Spleen (tissue), 13 donors: ENCODE measurements at places on chromosomes 6 and 20.

DNA sequence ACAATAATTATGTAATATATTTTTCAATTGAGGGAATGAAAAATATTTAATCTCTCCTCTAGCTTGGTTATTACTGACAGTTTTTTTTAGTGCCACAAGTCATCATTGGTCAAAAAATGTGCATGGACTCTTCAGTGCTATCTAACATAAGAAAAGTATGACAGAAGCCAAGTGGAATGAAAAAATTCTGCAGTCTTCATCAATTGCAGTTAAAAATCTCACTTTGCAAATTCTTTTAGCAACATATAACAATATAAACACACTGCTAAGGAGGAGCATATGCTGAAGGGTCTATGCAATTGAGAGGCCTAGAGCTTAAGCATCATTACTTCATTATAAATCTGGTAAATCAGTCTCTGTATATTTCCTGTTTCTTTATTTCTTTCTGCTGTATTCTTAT, 175.1 kb downstream of the ARHGAP18 start:
- no peak overlapping the region for H3K4me3 ChIP-seq
- H3K36me3 ChIP-seq, result no peaks in the 10 kb centered on the region
- H3K27ac ChIP-seq, result no peak overlapping the region
- H3K27me3 ChIP-seq, result no peaks in the 10 kb centered on the region
- H3K4me1 ChIP-seq, result no peaks in the 10 kb centered on the region

DNA sequence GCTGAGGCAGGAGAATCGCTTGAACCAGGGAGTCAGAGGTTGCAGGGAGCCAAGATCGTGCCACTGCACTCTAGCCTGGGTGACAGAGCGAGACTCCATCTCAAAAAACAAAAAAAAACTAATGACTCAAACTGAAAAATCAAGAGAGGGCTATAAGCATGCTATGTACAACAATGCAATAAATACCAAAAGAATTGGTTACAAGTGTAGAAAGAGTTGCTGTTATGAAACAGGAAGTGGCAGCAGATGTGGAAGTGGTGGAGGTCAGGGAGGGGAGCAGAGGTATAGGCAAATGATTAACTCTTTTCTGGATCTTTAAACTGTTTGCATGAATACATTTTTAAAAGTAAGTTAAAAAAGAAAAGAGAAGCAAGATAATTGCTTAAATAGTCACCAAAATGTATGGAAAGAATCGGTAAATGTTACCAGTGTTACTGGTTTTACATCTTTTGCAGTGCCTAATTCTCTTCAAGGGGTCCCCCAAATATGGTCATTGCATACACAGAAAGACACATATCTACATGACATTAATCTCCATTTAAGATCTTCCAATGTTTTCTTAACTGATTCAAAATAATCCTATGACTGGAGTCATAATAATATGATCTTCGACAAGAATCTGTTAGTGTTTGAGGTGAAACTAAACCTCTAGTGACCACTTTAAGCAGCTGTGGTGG, 15.0 kb downstream of the CALHM6 start:
- H3K4me1 ChIP-seq, result peaks cover 25% of the 10 kb centered on the region
- peak overlapping the region; percentile 90 for H3K27ac ChIP-seq
- H3K36me3 ChIP-seq, result no peaks in the 10 kb centered on the region

DNA sequence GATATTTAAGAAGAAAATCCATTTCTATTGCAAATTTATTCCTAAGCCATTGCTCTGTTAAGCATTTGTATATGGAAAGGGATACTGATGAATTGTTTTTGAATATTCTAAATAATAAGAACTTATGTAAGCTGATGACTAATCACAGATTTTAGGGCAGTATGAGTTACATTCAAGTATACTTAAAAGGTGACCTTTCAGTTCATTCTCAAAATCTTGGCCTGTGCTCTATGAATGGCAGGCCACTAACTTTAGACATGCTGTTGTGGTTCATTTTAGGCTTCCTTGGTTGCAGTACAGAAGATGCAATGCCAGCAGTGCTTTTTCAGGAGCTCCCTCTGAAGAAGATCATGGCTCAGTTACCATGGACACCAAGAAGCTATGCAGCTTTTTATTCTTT, 380.4 kb downstream of the CENPW start:
- H3K4me3 ChIP-seq, result no peak overlapping the region
- no peaks in the 10 kb centered on the region for H3K36me3 ChIP-seq
- no peak overlapping the region for H3K27ac ChIP-seq
- DNase-seq, result no peak
- H3K27me3 ChIP-seq, result no peaks in the 10 kb centered on the region

GRCh38 chr6:41604006-41604405, 34.3 kb upstream of the MDFI start:
- no peak overlapping the region for H3K4me3 ChIP-seq
- H3K27ac ChIP-seq, result no peak overlapping the region
- H3K4me1 ChIP-seq, result no peaks in the 10 kb centered on the region
- no peak for DNase-seq
- H3K36me3 ChIP-seq, result no peaks in the 10 kb centered on the region

DNA sequence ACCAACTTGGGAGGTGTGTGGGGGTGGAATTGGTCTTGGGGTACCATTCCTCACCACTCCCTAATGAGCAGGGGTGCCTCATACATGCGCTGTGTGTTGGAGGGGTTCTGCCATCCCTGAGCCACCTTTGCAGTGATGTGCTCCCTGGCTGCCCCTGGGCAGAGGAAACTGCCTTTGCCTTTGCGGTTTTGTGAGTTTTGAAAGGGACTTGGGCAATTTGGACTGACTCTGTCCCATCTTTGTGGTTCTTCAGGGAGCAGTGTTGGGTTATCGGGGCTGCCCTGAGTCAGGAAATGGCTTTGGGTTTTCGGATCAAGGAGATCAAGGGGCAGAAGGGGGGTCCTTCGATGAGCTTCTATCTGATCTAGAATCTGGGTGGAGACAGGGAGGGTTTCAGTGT, 3.9 kb upstream of the PHACTR3 start:
- H3K27ac ChIP-seq, result no peak overlapping the region

DNA sequence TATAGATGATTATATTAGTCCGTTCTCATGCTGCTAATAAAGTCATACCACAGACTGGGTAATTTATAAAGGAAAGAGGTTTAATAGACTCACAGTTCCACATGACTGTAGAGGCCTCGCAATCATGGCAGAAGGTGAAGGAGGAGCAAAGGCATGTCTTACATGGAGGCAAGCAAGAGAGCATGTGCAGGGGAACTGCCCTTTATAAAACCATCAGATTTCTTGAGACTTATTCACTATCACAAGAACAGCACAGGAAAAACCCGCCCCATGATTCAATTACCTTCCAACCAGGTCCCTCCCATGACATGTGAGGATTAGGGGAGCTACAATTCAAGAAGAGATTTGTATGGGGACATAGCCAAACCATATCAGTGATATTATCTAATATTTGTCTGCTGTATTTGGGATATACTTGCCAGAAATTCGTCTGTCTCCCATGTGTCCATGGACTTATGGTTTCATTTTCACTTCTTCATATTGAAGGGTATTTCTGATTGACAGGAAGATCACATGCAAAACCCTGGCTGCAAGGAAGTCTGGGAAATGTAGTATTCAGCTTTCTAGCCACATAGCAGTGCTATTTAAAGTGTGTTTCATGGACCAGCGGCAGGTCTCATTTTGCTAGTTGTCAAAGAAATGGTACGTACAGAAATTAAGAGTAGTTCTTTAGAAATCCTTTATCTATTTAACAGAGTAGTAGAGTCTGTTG, 50.5 kb upstream of the PAK5 start:
- H3K4me1 ChIP-seq, result no peaks in the 10 kb centered on the region
- no peak for DNase-seq
- H3K27ac ChIP-seq, result no peak overlapping the region
- no peaks in the 10 kb centered on the region for H3K27me3 ChIP-seq
- no peaks in the 10 kb centered on the region for H3K36me3 ChIP-seq

DNA sequence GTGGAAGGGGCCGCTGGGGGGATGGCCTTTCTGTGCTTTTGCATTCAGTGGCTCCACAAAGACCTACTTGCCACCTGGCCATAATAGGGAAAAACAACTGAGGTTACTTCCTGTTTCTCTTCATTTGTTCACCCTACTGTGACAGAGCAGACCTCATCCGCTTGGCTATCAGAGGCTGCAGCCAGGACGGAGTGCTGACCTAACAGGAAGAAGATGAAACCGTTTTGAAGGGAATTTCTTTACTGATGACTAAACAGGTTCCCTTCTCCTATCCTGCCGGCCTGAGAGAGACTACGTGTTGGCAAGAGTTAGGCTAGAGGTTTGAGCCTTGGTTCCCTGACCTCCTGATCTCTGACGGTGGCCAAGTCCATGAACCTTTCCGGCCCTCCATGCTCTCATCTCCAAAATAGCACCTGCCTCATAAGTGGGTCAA, 21.3 kb downstream of the PRR18 start:
- H3K4me3 ChIP-seq, result no peak overlapping the region
- H3K27ac ChIP-seq, result no peak overlapping the region
- peak; percentile 73 for DNase-seq
- H3K4me1 ChIP-seq, result peaks cover 14% of the 10 kb centered on the region

- no peak for DNase-seq
- H3K4me1 ChIP-seq, result peaks cover 44% of the 10 kb centered on the region
- H3K4me3 ChIP-seq, result no peak overlapping the region
- no peak overlapping the region for H3K27ac ChIP-seq
Measured at GRCh38 chr6:41428996-41429421, 93.6 kb downstream of the NCR2 start.

DNA sequence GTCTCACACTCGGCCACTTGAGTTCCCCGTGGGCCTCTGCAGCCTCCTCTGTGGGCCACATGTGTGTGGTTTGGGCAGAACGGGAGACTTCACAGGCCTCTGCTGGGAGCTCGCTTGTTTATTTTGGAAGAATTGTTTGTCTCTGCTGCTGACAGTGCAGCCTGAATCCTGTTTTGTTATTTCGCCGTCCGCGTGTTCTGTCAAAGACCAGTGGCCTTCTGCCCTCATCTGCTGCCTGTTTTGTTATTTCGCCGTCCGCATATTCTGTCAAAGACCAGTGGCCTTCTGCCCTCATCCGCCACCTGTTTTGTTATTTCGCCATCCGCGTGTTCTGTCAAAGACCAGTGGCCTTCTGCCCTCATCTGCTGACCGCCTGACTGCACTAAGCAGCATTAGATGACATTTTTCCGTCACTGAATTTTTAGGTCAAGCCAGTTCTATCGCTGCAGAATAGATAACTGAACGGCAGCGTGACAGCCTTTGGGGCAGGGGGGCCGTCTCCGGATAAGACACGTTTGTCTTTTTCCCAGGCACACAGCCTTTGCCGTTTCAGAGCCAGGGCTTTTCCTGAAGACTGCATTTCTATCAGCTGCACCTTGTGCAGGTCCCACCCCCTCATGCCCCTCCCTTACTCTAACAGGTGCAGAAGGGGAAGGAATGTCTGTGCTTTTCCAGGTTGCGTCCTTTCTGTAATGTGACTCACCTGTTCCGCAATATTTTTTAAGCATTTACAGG, 158.5 kb upstream of the AFDN start:
- no peaks in the 10 kb centered on the region for H3K27me3 ChIP-seq
- H3K4me3 ChIP-seq, result no peak overlapping the region
- no peaks in the 10 kb centered on the region for H3K36me3 ChIP-seq
- peak; percentile 20 for DNase-seq
- H3K27ac ChIP-seq, result no peak overlapping the region

- H3K4me1 ChIP-seq, result no peaks in the 10 kb centered on the region
- no peak overlapping the region for H3K4me3 ChIP-seq
- H3K27me3 ChIP-seq, result no peaks in the 10 kb centered on the region
- DNase-seq, result no peak
Measured at GRCh38 chr6:1906014-1906413, 296.3 kb downstream of the FOXC1 start.

DNA sequence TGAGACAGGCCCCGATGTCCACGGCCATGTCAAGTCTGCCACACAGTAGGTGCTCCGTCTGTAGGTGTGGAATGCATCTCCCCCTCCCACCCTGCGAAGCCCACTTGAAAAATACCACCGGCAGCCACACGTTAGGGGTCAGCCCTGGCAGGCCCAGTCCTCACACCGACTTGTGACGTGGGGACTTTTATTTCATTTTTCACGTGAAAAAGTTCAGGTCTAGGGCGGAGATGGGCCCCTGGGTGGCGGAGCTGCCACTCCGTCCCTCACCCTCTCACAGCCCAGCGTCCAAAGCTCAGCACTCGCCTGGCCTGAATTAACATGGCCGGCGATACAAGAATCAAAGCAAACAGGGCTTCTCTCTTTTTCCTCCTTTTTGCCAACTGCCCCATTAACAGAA, 3.8 kb upstream of the TUBB1 start:
- peak; percentile 55 for DNase-seq
- no peak overlapping the region for H3K27ac ChIP-seq
- no peaks in the 10 kb centered on the region for H3K36me3 ChIP-seq
- H3K4me1 ChIP-seq, result peaks cover 28% of the 10 kb centered on the region
- H3K27me3 ChIP-seq, result no peaks in the 10 kb centered on the region

DNA sequence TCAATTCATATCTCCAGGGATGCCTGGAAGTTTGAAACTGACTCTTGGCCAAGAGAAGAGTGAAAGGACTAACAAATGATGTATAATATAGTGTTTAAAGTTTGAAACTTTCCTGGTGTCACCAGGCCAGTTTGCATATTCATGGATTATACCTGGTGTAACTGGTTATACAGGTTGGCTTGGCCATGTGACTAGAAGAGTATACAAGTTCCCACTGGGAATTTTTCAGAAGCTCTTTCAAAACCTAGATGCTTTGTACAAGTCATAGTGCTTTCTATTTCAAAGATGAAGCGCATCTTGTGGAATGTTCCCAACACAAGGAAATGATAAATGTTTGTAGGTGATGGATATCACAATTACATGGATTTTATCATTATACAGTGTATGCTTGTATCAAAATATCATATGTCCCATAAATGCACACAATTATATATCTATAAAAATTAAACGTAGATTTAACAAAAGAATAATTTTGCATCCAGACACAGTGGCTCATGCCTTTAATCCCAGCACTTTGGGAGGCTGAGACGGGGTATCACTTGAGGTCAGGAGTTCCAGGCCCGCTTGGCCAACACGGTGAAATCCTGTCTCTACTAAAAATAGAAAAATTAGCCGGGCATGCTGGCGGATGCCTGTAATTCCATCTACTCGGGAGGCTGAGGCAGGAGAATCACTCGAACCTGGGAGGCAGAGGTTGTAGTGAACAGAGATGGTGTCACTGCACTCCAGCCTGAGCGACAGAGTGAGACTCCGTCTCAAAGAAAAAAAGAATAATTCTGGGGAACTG, 1420.2 kb downstream of the GRIK2 start:
- H3K4me3 ChIP-seq, result no peak overlapping the region
- no peaks in the 10 kb centered on the region for H3K27me3 ChIP-seq
- H3K4me1 ChIP-seq, result no peaks in the 10 kb centered on the region
- no peak for DNase-seq
- H3K27ac ChIP-seq, result no peak overlapping the region
- H3K36me3 ChIP-seq, result no peaks in the 10 kb centered on the region

- peaks cover 7% of the 10 kb centered on the region for H3K4me1 ChIP-seq
- DNase-seq, result no peak
- no peaks in the 10 kb centered on the region for H3K36me3 ChIP-seq
- no peak overlapping the region for H3K27ac ChIP-seq
- no peak overlapping the region for H3K4me3 ChIP-seq
Measured at GRCh38 chr6:143394389-143394788, 56.1 kb downstream of the ADAT2 start.

DNA sequence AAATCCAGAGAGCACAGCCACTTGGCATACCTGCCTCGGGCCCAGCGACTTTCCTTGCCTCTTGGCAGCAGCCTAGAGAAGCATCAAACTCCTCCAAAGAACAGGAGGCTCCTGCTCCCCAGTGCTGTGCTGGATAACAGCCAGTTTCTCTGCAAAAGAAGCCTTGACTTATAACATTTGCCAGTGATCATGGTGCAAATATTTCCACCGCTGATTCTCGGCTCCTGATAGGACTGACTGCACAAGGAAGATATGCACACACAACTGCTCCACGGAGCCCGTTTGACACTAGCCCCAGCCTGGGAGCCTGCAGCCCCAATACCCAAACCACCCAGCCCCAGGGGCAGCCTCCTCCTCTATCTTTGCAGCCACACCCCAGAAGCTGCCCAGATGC, 17.5 kb downstream of the ACSS1 start:
- peak; percentile 72 for DNase-seq
- no peaks in the 10 kb centered on the region for H3K27me3 ChIP-seq
- H3K4me1 ChIP-seq, result peaks cover 100% of the 10 kb centered on the region
- H3K4me3 ChIP-seq, result no peak overlapping the region
